ENCODE measurements at places on chromosomes 7 and 10.

DNA sequence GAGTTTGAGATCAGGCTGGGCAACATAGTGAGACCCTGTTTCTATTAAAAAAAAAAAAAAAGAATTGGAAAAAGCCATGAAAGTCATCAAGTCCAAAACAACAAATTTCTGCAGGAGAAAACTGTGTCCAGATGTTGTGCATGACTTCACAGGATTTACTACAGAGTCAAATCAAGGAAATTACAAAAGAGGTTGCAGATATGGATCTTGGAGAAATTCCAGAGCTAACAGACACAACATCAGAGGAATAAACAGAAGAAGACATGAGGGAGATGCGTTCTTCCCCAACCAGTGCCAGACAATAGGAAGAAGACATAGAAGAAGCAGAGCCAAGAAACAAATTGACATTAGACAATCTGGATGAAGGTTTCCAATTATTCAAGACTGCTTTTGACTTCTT is 24.3 kb upstream of the KCNIP2 start:
- DNase-seq = no peak

- no peak for DNase-seq
Observed at GRCh38 chr7:50502001-50502684, 52.0 kb upstream of the FIGNL1 start.

DNA sequence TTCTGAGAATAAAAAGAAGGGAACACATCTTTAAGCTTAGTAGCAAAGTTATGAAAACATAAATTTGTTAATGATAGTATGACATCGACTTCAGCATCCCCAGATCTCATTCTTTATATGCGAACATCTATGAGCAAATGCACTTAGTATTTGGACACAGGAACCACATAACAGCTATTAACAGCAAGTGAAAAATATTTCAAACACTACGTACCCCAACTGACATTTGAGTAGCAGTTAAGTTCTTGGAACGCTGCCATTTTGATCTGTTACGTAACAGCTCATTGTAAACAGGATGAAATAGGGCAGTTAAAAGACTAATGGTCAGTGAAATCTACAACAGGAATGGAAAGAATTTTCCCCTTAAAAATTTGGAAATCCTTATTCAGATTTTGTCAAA is 428.9 kb downstream of the TNS3 start:
- no peak for DNase-seq

GRCh38 chr7:151134743-151135524 is 32.6 kb downstream of the GBX1 start:
- no peak for DNase-seq

- no peak for DNase-seq
Observed at GRCh38 chr10:9253121-9253520, 1198.6 kb downstream of the GATA3 start.

DNA sequence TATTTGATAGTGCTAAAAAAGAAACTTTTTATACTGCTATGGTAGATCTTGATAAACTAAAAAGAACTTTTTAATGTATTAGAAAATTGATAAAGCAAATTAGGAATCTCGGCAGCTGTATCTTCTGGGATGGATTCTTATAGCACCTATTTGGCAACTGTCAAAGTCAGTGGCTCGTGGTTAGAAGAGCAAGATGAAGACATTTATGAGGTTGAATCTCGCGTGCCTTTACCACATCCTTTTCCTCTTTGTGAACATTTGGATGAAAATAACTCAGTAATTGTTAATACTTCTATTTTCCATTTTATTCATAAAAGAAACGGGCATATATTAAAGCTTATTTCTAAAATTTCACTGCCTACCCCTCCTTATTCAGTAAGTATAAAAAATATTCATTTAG is 76.2 kb downstream of the CYP51A1 start:
- no peak for DNase-seq

DNA sequence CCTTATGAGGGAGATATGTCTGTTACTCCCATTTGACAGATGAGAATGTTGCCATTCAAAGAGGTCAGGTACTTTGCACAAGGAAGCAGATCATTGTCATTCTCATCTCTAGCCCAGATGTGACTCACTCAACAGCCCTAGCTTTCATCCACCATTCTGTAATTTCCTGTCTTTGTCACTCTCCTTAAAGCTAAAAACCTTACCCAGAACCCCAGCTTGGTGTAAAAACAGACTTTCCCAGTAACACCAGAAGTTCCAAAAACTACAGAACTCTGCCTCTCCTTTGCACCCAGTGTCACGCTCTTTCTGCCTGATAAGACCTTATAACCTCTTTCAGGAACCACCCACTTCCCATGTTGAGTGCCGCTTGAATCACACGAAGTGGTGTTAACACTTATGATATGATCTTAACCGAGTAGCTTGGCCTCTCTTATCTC is 89.1 kb upstream of the SP4 start:
- peak; percentile 46 for DNase-seq

GRCh38 chr10:72248468-72249151 is 25.1 kb upstream of the DDIT4 start:
- peak; percentile 49 for DNase-seq

DNA sequence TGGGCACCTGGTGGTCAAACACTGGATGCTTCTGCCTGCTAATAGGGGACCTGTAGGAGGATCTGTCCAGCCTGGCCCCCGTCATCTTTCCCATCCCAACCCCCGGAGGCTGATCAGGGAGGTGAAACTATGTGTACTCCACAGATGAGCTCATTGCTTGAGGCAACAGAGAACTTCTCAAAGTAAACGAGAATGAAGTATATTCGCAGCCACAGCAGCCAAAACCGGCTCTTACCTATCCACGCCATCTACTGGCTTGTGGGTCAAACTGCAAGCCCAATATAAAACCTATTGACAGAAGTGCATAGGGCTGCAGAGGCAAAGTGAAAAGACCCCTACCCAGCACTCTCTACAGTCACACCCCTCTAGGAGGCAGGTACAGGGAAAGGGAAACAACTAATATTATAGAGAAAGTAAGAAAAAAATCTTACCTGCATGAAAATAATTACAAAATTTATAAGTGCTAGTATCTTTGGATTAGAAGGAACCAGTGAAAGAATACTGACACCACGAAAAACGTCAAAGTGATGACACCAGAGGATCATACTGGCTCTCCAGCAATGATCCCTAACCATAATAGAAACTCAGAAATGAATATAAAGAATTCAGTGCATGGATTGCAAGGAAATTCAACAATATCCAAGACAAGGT is 973.5 kb downstream of the ANKRD7 start:
- DNase-seq = peak; percentile 40

Data from T-helper 2 cell (primary cell).